ENCODE measurements at places on chromosomes 6 and 20. TPM values are rescaled to one million over a fixed set of nuclear protein-coding genes. Genes with fewer than 3 reads are reported as not detected.

Gene OLIG3
- total RNA-seq = not detected

Gene HCK
- 0.20 TPM for total RNA-seq

Gene UST
- 3.9 TPM for total RNA-seq

Gene PBX2
- total RNA-seq = 13.4 TPM

Gene CCN6
- not detected for total RNA-seq

Gene EBF4
- 3.9 TPM for total RNA-seq

Gene CST7
- not detected for total RNA-seq

Gene RAET1E
- 3.4 TPM for total RNA-seq

Gene APOM
- 3.7 TPM for total RNA-seq

All from A549 treated with Mapracorat at 1 μM for 4 hours (cell line).